NCI-H2107 (cell line): ENCODE measurements at places on chromosomes 12 and 14.

DNA sequence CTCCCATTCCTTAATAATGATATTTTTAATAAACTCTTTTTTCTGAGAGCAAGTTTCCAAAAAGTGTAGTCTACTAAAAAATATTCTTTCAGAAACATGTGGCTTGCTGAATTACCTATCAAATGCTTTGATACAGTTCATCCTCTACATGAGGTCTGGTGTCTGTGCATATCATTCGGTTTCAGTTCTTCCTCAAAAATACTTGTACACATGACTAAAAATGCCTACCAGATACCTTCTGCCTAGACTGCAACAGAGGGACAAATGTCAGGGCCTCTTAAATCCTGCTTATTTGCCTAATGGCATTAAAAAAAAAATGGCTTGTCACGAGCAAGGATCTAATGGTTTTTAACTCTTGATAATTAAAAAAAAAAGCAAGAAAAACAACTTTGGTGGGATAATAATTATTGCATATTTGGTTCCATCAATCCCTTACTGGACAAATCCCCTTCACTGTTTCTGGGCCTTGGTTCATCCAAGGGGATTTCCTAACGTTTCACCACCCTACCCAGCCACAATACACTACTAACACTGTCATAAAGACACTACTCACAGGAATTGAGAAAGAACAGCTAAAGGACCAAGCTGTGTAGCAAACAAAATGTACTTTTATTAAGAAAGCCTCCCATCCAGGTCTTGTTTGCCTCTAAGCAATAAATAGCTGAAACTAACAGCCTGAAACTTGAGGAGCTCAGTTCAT, 45.7 kb downstream of the PARP11 start:
- no peak for DNase-seq

DNA sequence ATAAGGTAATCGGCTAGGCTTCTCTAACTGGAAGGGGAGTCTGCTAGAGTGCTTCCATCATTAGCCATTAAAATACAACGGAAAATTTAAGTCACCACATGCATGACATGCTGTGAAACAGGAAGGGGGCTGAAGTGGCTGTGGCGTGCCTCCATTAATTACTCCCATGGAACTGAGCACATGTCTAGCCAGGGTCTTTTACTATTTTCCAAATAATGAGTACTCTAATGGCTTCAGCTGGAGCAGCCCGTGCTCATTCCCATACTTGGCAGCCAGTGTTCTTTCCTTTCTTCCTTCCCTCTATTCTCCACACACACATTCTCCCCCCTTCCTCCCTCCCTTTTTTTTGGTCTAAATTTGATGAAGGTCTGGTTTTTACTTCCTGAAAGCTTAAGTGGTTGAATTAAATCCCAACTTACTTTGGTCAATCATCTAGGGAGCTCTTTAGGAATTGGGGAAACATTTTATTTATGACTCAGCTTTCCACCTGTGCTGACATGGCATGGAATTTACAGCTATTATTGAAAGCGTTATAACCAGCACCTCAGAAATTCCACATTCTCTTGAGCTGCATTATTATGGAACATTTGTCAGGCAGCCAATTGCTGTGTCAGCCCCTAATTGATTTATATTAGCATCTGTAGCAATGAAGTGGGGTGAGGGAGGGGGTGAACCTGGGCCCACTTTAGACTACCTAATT, 72.3 kb downstream of the LRIG3 start:
- DNase-seq = no peak

- no peak for DNase-seq
Measured at GRCh38 chr12:111361073-111361716, 7.7 kb downstream of the PHETA1 start.

DNA sequence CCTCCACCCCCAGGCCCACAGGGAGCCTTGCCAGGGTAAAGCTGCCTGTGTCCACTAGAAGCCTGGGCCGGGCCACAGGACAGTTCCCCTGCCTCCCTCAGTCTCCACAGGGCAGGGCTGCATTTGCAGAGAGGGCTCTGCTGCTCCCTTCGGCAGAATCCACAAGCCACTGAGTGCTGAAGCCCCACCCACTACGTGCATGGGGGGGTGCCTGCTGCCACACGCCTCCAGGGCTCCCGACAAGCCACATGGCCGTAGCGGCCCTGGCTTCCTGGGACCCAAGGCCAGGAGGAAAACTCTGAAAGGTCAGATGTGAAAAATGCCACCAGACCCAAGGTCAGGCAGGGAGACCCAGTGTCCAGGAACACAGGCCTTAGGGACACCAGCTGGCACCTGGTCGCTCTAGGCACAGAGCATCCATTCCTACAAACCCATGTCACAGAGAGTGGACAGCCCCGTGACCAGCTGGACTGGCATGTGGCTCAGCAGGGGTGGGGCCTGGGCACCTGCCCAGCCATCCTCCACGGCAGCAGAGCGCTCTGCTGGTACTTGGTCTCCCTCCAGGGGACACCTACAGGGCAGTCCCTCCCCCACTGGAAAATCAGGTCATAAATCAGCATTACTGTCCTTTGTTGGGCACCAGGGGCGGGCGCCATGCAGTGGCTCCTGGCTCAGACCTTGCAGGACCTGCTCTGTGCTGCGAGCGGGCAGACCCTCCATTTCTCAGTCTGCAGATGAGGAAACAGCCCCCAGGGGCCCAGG, 42.9 kb downstream of the CCDC85C start:
- DNase-seq = no peak

DNA sequence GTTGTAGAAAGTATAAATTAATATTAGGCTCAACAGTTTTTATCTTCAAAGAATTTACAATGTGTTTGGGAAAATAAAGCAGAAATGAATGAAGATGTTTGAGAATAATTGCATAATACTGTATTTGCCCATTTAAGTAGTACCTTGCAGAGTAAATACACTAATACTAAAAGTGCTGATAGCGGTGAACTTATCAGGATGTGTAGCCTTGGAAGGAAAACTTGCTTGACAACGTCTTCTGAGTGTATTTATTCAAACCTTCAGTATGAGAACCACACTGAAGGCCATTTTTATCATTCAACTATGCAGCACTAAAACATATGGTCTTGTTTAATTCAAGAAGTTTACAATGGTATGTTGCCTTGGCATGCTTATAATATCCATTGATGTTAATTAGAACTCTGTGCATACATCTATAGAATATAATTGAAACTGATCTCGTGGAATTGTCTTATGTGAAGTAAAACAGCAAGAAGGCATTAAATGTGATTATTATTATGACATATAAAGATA, 41.3 kb downstream of the MSRB3 start:
- no peak for DNase-seq

DNA sequence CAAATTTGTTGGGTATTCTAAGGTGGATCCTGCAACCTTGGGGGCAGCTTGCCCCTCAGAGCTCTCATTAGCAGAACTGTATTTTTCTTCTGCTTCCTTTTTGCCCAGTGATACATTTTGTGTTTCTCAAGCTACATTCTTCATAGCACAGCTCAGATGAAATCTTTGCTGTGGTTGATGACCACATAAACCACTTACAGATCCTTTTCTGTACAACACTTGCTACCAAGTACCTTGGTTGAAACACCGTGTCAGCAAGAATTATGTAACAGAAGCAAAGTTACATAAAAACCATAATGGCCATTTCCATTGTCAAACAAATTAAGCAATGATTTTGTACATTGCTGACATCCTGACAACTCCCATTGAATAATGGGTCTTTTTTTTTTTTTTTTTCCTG, 9.7 kb upstream of the PLBD1 start:
- no peak for DNase-seq

- no peak for DNase-seq
Measured at GRCh38 chr12:92596383-92596782, 106.4 kb upstream of the PLEKHG7 start.

DNA sequence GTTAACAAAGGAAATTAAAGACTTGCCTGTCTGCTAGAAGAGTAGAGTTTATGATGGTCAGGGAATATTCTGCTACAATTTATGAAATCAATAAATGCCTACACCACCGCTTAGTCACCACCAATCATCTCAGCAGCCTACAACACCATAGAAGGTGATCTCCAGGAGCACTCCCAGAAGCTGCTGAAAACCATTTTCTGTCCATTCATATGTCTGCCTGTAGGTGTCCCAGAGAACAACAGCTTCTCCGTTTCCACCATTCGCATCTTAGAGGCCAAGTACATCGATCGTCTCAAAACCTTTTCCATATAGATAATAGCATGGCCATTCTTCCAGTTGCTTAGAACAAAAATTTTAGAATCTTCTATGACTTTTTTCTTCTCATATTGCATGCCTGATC, 303.4 kb downstream of the KCNC2 start:
- DNase-seq = no peak

GRCh38 chr14:34935488-34935887, 47.3 kb upstream of the SRP54 start:
- no peak for DNase-seq

GRCh38 chr14:25520821-25521220, 470.9 kb upstream of the STXBP6 start:
- no peak for DNase-seq

- no peak for DNase-seq
Measured at GRCh38 chr12:83123039-83123438, 436.3 kb downstream of the TMTC2 start.

DNA sequence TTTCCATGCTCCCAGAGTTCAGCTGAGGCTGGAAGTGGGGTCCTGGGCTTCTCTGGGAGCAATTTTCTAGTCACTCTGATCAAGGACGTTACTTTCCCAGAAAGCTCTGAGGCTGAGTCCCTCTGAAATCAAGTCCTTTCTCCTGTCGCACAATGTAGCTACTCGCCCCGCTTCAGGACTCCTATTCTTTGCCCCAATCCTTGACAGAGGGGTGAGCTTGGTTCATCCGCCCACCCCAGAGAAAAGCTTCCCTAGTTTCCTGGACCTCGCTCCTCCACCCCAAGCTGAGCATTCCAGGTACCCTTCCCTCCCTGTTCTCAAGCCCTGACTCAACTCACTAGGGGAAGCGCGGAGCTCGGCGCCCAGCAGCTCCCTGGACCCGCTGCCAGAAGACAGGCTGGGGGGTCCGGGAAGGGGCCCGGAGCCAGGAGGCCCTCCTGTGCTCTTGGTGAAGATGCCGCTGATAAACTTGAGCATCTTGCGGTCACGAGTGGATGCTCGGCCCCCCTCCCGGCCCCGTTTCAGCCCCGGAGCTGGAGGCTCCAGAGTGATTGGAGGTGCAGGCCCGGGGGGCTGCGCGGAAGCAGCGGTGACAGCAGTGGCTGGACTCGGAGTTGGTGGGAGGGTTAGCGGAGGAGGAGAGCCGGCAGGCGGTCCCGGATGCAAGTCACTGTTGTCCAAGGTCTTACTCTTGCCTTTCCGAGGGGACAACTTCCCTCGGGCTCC, 1.6 kb downstream of the AGAP2 start:
- DNase-seq = no peak

GRCh38 chr14:103416916-103417315, 31.7 kb downstream of the MARK3 start:
- DNase-seq = no peak

DNA sequence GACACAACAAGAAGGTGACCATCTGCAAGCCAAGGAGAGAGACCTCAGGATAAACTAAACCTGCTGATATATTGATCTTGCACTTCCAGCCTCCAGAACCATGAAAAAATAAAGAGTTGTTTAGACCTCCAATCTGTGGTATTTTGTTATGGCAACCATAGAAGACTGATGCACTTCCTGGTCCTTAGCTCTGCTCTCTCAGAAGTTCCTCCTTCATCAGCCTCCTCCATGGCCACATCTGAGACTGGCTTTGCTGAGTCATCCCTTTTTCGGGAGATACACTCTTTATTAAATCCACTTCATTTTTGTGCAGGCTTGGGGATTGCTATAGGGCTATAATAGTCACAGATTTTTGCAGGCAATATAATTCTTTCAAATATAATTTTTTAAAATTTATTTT, 89.6 kb upstream of the ATF7IP start:
- DNase-seq = no peak

GRCh38 chr12:24287963-24288362, 338.5 kb upstream of the SOX5 start:
- DNase-seq = no peak

DNA sequence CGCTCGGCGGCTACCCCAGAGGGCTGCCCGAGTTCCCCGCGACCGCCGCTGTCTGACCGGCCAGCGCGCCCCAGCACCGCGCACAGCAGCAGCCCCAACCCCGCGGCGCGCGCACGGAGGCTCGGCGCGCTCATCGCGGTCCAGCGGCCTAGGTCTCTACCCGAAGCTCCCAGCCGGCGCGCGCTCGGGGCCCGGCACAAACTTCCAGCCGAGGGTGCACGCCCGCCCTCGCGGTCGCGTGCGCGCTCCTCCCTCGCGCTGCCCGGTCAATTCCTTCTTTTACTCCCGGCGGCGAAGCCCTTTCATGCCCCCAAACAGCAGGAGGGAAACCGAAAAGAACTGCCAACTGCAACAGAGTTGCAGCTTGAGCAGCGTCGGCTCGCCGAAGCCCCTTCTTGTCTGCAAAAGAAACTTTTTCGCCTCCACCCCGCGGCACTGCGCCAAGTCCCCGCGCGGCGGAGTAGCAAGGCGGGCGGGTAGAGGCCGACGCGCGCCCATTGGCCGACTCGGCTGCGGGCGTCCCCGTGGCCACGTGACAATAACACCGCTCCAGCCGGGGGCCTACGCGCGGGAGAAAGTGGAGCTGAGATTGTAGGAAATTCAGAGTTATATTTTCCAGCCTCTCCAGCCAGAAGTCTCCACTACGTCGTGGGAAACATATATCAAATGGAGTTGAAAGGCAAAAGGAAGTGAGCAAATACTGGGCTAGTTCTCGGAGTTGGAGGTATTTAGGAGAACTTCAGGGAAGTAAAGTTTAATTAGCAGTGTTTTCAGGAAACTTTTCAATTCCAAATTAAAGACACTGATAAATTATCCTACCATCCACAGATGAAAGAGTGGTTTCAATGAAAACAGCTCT, at the start of gene LRIG3:
LRIG3 (minus strand) TSS at position 403 of the 859 bp plus-strand sequence; CDS start at position 134, 269 bp downstream.
- no peak for DNase-seq

DNA sequence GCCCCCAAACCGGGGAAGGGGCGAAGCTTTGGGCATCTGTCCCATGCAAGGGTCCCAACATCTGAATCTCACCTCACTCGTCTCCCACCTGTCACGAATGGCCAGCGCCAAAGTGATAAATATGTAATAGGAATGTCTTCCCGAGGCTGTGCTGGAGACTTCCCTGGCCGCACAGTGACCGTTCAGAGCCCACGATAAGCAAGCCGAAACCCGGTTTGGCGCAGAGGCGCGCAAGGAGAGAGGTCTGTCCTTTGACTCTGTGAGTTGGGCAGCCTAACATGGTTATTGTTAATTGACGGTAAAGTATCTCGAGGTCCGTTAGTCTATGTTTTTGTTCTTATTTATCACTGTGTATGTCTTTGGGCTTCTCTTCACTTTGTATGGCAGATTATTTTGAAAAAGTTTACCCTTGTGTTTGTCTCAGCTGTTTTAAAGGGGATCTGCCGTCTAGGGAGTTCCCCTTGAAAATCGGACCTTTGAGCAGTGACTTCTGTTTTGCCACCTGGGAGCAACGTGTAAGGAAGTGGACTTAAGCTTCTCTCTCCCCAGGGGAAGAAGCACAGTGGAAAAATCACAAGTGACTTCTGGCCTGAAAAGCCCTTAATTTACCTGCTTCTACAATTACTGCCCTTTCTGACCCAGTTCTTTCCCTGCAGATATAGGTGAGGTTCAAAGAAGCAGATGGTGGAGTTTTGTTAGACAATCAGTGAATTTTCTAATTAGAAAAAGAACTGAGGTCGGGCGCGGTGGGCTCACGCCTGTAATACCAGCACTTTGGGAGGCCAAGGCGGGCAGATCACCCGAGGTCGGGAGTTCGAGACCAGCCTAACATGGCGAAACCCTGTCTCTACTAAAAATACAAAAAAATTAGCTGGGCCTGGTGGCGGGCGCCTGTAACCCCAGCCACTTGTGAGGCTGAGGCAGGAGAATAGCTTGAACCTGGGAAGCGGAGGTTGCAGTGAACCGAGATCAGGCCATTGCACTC, 1.1 kb upstream of the TM9SF1 start:
- no peak for DNase-seq
